Cerebellar nuclear complex (tissue), 1 donor: ENCODE measurements at places on chromosomes 12 and 14.
A peak's percentile ranks its signal among the peaks of the same experiment; 100 is the strongest.

- DNase-seq, result peak; percentile 38
Observed at GRCh38 chr12:7092229-7092985, at the start of gene C1R. Gene C1R (minus strand): TSS chr12:7092445. CDS start chr12:7092388, 57 bp downstream.

DNA sequence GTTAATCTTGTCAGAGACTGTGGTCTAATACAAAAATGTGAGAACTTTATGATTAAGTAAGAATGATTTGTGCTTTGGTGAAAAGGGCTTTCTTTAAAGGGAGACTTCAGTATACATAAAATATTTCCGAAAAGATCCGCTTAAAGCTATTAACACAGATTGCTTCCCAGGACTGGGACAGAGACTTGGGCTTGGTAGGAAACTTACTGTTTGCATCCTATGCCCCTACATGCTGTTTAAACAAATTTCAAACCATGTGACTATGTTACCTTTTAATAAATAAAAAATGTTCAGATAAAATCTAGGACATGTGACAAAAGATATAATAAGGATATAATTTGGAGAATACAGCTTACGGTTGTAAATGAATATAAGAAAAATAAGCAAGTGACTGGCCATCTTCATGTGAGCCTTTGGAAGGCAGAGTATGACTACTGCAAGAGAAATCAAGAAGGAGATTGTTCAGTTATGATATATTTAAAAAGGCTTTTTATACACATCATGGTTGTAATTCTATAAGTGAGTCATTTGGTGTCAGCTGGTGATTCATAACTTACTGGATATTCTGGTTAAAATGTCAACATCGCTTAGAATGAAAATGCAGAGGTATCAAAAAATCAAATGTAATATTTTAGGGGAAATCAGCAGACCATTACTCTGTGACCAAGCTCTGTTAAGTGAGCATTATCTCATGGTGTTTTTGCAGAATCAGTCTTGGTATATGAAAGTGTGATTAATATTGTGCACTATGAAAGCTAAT, 234.7 kb upstream of the E2F7 start:
- DNase-seq, result no peak

DNA sequence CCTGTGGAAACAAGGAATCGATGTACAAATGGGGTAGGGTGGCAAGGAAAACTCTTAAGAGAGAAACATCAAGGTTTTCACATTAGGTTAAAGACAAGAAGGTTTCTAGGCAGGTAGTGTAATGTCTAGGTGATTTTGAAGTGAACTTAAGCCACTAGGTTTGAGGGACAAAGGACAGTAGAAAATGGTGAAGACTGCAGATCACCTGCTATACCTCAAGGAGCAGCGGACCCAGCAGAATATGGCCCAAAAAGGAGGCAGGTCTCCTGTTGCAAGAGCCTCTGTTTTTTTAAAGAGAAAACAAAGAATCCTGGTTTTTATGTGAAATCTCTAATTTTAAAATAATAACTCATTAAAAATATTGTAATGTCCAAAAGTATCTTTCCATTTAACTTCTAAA, 178.1 kb downstream of the ACSS3 start:
- DNase-seq, result no peak

DNA sequence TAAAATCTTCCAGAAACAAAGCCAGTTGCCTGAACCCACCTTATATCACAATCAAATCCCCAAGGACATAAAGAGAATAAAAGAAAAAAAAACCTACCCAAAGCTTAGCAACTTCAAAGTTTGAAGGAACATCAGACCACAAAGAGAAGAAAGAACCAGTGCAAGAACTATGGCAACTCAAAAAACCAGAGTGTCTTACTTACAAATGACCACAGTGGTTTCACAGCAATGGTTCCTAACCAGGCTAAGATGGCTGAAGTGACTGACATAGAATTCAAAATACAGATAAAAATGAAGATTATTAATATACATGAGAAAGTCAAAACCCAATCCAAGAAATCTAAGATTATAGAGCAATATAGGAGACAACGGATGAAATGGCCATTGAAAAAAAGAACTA, 56.7 kb downstream of the APOBEC1 start:
- no peak for DNase-seq

DNA sequence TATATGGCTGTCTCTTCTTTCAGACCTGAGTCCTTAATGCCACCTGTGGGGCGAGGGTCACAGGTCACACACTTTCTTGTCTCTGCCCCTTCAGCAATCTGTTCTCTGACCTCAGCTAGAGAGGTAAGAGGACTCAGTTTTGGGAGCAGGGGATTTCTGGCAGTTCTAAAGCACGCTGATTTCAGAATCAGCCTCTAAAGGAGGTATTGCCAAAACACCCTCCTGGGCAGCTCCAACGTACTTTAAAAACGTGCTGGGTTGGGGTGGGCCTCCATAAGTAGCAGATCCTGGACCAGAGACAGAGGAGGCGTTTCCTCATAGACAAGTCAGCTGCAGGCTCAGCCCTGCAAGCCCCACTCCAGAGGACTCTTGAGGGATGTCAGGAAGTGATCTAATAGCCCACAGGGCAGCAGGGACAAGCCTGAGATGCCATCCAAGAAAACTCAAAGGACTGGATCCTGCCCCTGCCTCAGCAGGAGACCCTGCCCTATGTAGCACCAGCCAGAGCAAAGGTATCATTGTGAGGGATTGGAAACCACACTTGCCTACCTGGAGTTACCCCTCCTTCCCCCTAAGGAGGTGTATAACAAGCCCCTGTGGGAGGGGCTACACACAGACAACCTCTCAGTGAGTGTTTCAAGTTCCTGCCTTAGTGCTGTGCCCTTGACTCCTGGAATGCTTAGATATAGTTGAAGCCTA, 8.5 kb downstream of the CTDSP2 start:
- no peak for DNase-seq

- DNase-seq, result no peak
Observed at GRCh38 chr12:80068173-80068572, 31.2 kb upstream of the OTOGL start.

GRCh38 chr14:27245947-27246346, 648.1 kb upstream of the NOVA1 start:
- DNase-seq, result no peak

DNA sequence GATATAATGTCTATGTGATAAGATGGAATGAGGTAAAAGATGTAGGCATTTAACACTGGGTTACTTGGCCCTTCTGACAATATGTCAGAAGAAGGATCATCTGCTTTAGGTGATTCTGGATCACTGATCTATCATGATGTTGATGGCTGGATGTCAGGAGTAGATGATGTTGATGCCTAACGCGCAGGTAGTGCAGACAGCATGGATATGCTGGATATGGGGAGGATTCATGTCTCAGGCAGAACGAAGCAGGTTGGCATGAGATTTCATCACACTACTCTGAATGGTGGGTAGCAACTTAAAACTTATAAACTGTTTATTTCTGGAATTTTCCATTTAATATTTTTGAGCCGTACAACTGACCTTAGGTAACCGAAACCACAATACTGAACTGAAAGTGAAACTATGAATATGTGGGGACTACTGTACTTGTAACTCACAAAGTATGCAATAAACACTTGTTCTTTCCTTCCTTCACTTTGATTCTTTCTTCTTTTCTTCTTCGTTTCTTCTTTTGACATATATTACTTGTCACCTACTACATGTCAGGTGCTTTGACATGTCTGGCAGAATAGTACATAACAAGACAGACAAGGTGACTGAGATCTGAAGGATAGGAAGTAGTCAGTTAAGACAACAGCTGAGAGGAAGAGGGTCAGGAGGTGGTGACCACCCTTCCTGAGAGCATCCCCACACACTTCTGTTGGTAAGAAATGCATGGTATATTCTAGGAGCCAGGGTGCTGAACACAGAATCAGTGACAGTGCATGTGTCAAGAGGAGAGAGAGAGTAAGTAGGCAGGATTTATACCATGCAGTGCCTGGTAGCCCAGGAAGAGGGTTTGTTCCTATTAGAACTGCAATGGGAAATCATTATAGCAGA, 238.8 kb downstream of the PPFIA2 start:
- no peak for DNase-seq

GRCh38 chr14:50839691-50840090, 8.7 kb upstream of the NIN start:
- DNase-seq, result no peak

DNA sequence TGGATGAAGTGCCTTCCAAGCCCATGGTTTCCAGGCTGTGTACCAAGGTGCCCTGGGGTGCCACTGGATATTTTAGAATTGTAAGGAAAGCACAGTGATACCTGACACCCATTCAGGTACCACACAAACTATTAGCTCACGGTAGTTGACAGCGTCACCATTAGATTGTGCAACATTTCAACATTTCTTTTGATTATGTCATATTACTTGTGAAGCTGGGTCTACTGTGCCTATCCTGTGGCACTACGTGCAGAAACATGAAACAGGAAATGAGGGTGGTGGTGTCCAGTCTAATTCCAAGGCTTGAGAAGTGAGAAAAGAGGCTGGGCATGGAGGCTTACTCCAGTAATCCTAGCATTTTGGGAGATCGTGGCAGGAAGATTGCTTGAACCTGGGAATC, 75.5 kb upstream of the CPM start:
- DNase-seq, result no peak

- no peak for DNase-seq
Observed at GRCh38 chr14:56199982-56200577, 81.9 kb downstream of the PELI2 start.
